ENCODE measurements at places on chromosomes 7 and 10.

DNA sequence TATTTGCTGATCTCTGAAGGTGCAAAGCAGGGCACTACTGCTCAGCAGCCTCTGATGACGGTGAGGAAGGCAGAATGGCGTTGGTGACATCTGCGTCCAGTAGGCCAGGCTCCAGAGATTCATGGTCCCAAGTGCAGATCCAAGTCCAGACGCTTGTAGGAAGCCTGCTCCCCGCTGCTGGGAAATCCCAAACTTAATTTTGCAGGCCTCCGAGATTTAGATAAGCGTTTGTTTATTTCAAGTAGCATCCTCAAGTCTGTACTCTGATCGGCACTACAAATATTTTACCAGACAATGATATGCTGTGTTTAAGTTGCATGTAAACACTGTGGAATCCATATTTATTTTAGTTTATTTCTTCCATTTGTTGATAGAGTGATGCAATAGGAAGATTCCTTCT lies 244.9 kb upstream of the KLF6 start:
- DNase-seq: no peak

- DNase-seq: no peak
Measured at GRCh38 chr10:26696786-26697162, 727 bp upstream of the PDSS1 start.

GRCh38 chr10:14810969-14811953 lies 26.6 kb downstream of the CDNF start:
- DNase-seq: no peak

DNA sequence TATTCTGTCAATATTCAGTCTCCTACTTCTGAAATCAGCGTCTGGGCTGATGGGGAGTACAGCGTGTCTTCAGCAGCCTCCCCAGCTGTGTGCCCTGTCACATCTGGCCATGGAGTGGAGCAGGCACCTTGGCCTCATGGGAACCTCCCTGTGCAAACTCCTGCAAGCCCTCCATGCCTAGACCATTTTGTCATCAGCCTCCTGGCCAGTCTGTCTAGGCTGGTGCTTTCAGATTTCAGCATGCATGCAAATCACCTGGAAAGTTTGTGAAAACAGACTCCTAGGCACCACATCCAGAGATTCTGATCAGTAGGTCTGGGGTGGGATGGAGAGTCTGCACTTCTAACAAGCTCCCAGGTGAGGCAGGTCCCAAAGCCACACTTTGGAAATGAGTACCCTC lies 26.2 kb upstream of the CCSER2 start:
- no peak for DNase-seq

Measured in liver (tissue), 10 donors.